ENCODE measurements at places on chromosomes 12 and 14.

DNA sequence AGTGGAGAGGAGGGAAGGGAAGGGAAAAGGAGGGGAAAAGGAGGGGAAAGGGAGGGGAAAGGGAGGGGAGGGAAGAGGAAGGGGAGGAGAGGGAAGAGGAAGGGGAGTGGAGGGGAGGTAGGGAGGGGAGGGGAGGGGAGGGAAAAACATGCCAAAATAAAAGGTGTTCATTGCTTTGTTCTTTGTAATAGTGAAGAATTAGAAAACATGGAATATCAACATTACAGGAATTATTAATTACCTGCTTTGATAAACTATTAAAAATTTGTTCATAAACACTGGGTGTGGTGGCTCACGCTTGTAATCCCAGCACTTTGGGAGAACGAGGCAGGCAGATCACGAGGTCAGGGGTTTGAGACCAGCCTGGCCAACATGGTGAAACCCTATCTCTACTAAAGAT, 579.2 kb downstream of the MED13L start:
- DNase-seq = no peak

GRCh38 chr14:74962046-74962445, 6.6 kb upstream of the PGF start:
- DNase-seq = no peak

- no peak for DNase-seq
Measured at GRCh38 chr14:89196545-89196944, 220.5 kb downstream of the FOXN3 start.

- DNase-seq = no peak
Measured at GRCh38 chr14:68282479-68283377, 463.1 kb downstream of the RAD51B start.

- DNase-seq = no peak
Measured at GRCh38 chr12:122457627-122458026, 35.2 kb upstream of the CLIP1 start.

GRCh38 chr12:44025499-44025898, 189.6 kb downstream of the TMEM117 start:
- no peak for DNase-seq

DNA sequence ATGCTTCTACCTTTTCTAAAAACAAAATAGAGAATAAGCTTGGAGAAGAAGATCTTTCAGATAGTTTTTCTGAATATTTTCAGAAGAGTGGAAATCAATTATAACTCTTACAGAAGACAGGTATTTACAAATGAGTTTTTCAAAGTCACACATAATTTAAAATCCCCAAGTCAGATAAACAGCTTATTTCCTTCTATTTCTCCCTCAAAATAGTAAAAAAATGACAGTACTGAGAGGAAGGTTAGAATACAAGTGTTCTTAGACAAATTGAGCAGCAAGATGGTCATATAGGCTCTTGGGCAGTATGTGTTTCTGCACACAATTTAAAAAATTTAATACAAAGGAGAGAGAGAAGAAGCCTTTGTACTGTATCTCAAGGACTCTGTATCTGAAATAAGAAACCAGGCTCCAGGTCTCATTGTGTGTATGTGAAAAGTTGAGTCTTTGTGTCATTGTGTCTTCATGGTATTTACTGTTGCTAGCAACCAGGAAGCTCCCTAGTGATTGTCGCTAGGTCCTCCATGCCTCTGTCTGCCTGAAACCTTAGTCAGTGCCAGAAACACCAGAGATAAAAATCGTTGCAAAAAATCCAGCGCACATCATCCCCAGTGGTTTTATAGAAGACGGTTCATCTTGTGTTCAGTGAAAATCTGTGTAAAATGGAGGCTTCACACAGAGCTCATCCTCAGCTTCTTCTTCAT, 12.9 kb upstream of the TUBA1A start:
- no peak for DNase-seq

DNA sequence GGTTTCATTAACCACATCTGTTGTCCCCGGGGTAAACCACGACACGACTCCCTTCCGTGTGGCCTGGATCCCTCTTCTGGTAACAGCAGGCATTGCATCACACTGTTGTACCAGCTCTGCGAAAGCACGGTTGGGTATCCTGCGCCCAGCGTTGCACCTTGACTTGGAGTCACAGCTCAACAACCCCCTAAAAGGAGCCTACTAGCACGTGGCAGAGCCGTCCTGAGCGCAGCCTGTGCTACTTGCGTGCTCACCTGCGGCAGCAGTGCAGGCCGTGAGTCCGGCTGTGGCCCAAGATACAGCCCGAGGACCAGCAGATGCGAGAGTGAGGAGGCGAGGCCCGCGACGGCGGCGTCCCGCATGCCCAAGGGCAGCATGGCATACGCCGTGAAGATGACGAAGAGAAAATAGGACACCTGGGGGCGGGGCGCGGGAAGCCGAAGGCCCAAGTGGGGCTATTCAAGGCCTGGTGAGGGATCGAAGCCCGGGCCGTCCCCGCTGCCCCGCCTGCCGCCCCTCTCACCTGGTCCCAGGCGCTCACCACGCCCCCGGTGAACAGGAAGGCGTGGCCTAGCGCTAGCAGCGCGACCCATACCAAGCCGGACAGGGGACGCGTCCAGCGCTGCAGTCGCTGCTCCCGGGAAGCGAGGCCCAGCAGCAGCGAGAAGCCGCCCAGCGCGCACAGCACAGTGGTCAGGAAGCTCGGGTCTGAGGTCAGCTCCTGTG, 2.4 kb downstream of the ADCY4 start:
- peak; percentile 70 for DNase-seq

- peak; percentile 7 for DNase-seq
Measured at GRCh38 chr12:119544765-119545625, 48.6 kb upstream of the TMEM233 start.

- no peak for DNase-seq
Measured at GRCh38 chr12:132140501-132140900, 3.6 kb downstream of the DDX51 start.

DNA sequence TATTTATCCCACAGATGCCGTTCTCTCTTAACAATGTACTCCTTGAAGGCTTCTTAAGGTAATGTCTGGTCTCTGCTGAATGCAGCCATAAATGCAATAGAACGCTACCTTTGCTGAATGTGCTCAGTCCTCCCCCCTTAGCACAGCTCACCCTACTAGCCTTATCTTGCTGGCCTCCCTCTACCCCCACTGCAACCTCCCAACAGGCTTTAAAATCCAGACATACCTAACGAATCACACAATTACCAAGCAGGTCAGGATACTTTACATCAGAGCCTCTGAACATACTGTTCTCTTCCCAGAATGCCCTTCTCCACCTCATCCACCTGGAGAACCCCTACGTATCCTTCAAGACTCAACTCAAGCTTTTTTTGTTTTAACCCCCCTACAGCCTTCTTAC, 51.0 kb upstream of the CRADD start:
- DNase-seq = no peak

DNA sequence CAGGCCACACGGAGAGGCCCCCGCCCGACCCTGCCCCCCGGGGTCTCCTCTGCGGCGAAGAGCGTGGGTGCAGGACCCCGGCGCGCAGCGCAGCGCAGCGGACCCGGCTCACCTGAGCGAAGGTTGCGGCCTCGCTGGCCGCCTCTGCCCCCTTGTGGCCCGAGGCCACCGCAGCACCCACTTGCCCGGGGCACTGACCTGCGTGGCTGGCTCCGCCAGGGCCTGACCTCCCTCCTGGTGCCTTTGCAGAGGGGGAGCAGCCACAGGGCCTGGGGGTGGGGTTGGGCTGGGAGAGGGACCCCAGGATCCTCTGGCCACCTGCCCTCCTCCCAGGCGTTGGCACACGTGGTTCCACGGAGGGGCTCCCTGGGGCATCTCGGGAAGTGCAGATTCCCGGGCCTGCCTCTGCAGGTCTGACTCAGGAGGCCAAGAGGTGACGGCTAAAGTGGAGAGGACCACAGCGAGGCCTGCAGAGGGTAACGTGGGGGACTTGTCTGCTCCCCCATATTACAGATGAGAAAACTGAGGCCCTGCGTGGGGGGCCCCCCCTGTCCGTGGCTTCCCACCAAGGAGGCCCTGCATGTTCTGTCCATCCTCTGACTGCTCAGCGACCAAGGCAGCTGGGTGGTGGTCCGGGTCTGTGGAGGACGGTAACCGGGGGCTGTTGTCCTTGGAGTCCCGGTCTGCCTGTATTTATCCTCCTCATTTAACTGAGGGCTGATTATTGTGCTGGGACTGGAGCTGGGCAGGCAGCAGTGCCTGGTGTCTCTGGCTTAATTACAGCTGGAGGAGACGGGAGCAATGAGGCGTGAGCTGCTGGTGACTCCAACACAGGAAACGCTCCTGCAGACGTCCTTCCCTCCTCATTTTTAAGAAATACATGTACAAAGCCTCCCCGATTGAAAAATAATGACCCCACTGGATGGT, 67.9 kb upstream of the BEGAIN start:
- DNase-seq = no peak

- no peak for DNase-seq
Measured at GRCh38 chr12:28925719-28926376, 223.2 kb upstream of the FAR2 start.

GRCh38 chr12:57868221-57868620, 21.7 kb upstream of the CTDSP2 start:
- no peak for DNase-seq

- no peak for DNase-seq
Measured at GRCh38 chr12:123021688-123022604, 41.5 kb downstream of the ARL6IP4 start.

DNA sequence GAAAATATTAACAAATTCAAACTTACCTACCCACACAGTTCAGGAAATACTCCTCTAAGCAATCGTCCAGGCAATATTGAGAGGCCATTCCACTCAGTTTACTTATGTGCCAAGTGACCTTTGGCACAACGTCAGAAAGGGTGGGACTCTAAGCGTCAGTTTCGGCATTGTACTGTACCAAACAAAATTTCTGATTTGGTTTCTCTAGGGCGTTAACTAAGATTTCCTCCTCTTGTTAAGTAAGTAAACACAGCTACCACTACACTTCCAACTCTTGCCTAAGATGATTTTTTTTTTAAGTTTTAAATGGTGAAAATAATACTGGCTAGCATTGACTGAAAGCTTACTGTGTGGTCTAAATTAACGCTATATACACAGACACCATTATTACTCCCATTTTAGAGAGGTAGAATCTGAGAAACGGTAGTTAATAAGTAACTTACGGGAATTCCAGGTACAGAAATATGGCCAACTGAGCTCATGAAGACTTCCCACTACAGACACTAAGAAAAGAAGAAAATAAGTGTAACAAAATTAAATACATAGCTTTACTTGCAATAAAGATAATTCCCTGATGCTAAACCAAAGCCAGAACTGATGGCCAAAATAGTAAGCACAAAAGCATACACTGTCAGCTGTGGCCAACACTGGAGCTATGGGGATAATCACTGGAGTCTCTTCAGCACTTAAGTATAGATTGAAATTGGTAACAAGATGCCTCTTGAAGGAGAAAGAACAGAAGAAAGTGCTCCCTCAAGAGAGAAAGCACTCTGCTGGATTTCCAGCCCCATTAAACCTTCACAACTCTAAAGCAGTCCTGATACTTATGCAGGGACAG, 76.1 kb downstream of the EPS8 start:
- DNase-seq = no peak

GRCh38 chr12:123621619-123622530, 11.6 kb downstream of the EIF2B1 start:
- DNase-seq = no peak

DNA sequence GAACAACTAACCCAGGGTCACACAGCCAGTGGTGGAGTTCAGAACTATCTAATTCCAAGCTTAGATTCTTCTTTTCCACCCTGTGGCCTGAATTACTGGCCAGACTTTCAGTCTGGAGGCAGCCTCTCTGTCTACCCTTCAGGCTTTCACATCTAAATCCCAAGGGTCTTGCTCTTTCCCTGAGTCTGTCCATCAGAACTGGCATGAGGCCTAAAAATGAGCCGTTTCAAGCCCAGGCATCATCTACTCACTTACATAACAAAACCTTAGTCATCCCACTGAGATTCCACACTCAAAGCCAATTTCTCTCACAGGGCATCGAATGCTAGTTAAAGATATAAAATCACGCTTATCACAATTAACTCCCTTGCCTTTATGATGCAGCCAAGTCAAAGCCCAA, 1.3 kb upstream of the PTGDR start:
- DNase-seq = no peak

GRCh38 chr12:125677829-125678228, 612.6 kb downstream of the AACS start:
- no peak for DNase-seq

DNA sequence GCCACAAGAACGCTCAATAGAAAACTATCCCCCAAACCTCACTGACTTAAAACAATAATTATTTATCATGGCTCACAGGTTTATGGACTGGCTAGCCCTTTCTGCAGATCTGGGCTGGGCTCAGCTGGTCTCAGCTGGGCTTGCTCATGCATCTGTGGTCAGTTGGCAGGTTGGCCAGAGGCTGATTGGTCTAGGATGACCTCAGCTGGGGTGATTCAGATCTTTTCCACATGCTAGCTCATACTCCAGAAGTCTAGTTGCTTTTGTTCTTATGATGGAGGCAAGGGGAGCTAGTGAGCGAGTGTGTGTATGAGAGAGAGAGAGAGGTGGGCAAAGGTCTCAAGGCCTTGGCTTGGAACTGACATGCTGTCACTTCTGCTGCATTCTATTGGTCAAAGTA, 181.2 kb upstream of the NRXN3 start:
- no peak for DNase-seq

GRCh38 chr12:119227292-119227691, 48.6 kb downstream of the HSPB8 start:
- DNase-seq = no peak

- no peak for DNase-seq
Measured at GRCh38 chr12:62865065-62865464, 69.9 kb downstream of the PPM1H start.

GRCh38 chr14:96135285-96135684, 69.4 kb upstream of the BDKRB2 start:
- DNase-seq = no peak

- DNase-seq = no peak
Measured at GRCh38 chr12:2212537-2212936, 159.8 kb downstream of the CACNA1C start.

DNA sequence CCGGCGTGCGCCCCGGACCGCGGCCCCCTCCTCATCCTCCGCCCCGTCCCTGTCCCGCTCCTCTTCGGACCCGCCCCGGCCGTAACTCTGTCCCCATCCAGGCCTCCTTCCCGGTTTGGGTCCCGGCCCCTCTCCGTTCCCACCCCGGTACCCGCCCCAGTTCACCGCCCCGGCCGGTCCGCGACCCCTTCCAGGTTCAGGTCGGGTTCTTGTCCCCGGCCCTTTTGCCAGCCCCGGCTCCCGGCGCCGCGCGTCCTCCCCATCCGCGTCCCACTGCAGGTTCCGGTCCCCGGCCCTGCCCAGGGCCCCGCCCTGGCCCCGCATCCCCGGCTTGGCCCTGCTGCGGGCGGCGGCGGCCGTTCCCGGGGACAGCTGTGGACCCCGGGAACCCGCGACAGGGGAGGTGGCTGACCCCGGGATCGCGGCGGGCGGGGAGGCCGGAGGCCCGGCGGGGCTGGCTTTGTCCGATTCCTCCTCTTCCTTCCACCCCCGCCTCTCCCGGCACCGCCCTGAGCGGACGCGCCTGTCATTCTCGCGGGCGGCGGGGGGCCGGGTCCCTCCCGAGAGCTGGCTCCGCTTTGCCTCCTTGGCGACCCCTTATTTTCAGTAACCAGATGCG, 601 bp downstream of the KLC1 start:
- no peak for DNase-seq

GRCh38 chr14:102731101-102731870, 46.0 kb upstream of the TRAF3 start:
- no peak for DNase-seq

Measured in stimulated activated CD8-positive, alpha-beta memory T cell treated with anti-CD3 and anti-CD28 coated beads, Interleukin-4, amount 100 ng/mL, for 1 hour (primary cell).